Naive thymus-derived CD8-positive, alpha-beta T cell (primary cell): ENCODE measurements at places on chromosomes 5 and 9.

DNA sequence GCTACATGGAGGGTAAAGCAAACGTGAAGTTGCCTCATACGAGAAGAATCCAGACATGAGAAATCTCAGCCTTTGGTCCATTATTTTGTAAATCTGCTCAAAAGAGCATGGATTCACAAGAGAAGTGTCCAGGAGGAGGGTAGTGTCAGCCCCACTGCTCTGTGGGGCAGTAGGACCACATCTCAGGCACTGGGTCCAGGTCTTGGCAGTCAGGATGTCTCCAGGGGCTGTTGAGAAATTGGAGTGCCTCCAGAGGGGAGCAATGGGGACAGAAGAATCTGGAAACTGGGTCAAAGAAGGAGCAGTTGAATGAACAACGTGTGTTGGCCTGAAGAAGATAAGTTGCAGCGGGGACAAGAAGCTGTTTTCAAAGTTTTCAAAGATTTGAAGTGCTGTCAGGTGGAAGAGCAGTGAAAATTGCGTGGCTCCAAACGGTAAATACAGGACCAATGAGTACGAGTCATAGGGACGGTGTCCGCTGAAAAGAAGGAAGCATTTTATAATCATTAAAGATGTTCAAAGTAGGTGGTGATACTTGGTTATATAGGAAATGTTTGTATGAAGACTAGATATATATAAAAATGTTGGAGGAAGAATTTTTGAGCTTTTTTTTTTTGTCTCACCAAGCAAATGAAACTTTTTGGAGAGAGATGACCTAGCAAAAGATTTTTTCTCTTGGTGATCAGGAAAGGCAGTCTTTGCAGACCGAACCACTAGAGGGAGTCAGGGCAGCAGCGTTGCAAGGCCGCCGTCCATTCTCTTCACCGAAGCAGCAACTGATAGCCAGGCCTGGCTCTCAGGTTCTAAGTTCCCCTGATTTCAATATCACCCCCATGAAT lies 57.1 kb upstream of the ZBED3 start:
- no peaks in the 10 kb centered on the region for H3K4me1 ChIP-seq
- no peaks in the 10 kb centered on the region for H3K36me3 ChIP-seq
- DNase-seq, result peak; percentile 58
- no peak overlapping the region for H3K4me3 ChIP-seq
- H3K27me3 ChIP-seq, result no peaks in the 10 kb centered on the region
- peak overlapping the region; percentile 16 for H3K27ac ChIP-seq

- peaks cover 8% of the 10 kb centered on the region for H3K4me1 ChIP-seq
- H3K36me3 ChIP-seq, result no peaks in the 10 kb centered on the region
- no peak overlapping the region for H3K27ac ChIP-seq
- no peak for DNase-seq
Observed at GRCh38 chr5:149421372-149421685, 42.2 kb upstream of the IL17B start.

GRCh38 chr9:130320723-130321481 lies 55.3 kb downstream of the HMCN2 start:
- H3K36me3 ChIP-seq, result no peaks in the 10 kb centered on the region
- H3K27ac ChIP-seq, result no peak overlapping the region
- DNase-seq, result no peak
- H3K4me3 ChIP-seq, result no peak overlapping the region

DNA sequence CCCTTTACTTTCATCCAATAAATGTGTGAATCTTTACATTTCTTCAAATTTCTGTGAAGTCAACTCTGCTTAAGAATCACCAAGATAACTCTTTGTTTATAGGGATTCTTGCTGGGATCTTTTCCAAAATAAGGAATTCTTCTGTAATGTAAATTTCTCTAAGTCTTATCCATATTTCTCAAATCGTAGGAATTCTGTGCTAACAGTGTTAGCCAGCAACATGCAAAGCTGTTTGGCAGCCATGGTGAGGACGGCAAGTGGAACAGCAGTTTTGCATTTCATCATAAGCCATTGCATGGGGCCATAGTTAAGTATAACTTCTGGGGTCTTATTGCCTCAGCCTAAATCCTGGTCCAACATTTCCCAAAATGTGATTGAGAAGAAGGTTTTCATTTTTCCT lies 310.5 kb upstream of the PRR16 start:
- H3K4me1 ChIP-seq, result no peaks in the 10 kb centered on the region
- H3K36me3 ChIP-seq, result no peaks in the 10 kb centered on the region
- H3K4me3 ChIP-seq, result no peak overlapping the region
- no peak for DNase-seq

GRCh38 chr9:137452761-137453642 lies 6.1 kb downstream of the NSMF start:
- peaks cover 56% of the 10 kb centered on the region for H3K4me1 ChIP-seq
- H3K27ac ChIP-seq, result no peak overlapping the region
- no peaks in the 10 kb centered on the region for H3K36me3 ChIP-seq
- no peak for DNase-seq
- no peaks in the 10 kb centered on the region for H3K27me3 ChIP-seq
- peak overlapping the region; percentile 43 for H3K4me3 ChIP-seq

GRCh38 chr5:107598958-107599357 lies 71.8 kb downstream of the EFNA5 start:
- H3K27ac ChIP-seq, result no peak overlapping the region
- no peaks in the 10 kb centered on the region for H3K36me3 ChIP-seq
- no peaks in the 10 kb centered on the region for H3K4me1 ChIP-seq
- no peak overlapping the region for H3K4me3 ChIP-seq

GRCh38 chr5:160674901-160675300 lies 177.1 kb downstream of the ATP10B start:
- H3K27me3 ChIP-seq, result peaks cover 2% of the 10 kb centered on the region
- no peaks in the 10 kb centered on the region for H3K36me3 ChIP-seq
- no peaks in the 10 kb centered on the region for H3K4me1 ChIP-seq
- H3K4me3 ChIP-seq, result no peak overlapping the region
- no peak overlapping the region for H3K27ac ChIP-seq
